ENCODE measurements at places on chromosomes 1 and 21. TPM values are rescaled to one million over a fixed set of nuclear protein-coding genes. Genes with fewer than 3 reads are reported as not detected.

DNA sequence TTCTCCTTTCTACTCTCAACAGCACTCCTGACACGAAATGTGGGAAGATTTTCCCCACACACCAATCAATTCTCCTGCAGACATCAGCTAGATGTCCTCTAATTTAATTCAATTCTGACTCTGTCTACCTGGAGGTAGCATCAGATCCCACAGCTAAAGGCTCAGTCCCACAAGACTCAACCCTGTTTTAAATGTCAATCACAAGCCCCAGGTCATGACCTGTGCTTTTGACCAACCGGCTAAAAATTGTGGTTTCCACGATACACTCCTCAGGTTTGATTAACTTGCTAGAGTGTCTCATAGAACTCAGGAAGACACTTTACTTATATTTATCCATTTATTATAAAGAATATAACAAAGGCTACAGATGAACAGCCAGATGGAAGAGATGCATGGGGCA lies 27.4 kb downstream of the IL23R start:
- DNase-seq, result no peak

- DNase-seq, result no peak
These were observed 26.7 kb upstream of the ZBTB8B start for GRCh38 chr1:32438136-32438535.

Gene MSH4
- 0.03 TPM for polyA plus RNA-seq

GRCh38 chr1:26537951-26538352 lies 8.4 kb downstream of the RPS6KA1 start:
- peak; percentile 38 for DNase-seq

Data from A549 (cell line).